SHP77 treated with DMSO at 0.1 percent for 48 hours (cell line): ENCODE measurements at places on chromosomes 4 and X.

- DNase-seq: no peak
Measured at GRCh38 chr4:3316146-3316545, 23.3 kb downstream of the RGS12 start.

- no peak for DNase-seq
Measured at GRCh38 chr4:55756208-55756607, 63.4 kb upstream of the EXOC1L start.

- DNase-seq: peak; percentile 7
Measured at GRCh38 chrX:24426340-24426913, 38.7 kb upstream of the PDK3 start.

DNA sequence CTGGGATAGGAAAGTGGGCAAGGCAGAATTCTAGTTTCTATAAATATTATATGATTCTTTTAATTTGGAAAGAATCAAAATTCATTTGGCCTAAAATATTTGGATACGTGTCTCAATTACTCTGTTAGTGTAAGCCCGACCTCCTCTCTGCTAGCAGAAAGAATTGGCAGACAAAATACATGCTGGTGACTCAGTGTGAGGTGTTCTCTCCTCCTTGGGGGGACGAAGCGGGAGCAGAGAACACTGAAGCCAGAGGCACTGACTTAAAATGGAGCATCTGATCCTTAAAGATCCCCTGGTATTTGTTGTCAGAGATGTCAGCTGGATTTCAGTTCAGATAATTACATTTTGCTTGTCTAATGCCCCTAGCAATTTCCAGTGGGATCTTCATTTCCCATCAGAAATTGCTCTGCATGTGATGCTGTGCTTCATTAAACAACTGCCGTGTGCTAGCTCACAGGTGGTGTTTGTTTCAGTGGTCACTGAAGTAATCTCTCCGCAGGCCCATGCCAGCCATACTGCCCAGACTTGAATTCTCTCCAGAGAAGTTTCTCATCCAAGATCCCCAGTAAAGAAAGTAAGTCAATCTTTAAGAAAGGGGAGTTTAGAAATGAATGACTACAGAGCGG lies 188.7 kb upstream of the TLL1 start:
- DNase-seq: no peak

- no peak for DNase-seq
Measured at GRCh38 chr4:53490161-53490956, 100.9 kb downstream of the LNX1 start.
